Kidney (tissue), 22 donors: ENCODE measurements at places on chromosomes 6 and 20. TPM values are rescaled to one million over a fixed set of nuclear protein-coding genes. Genes with fewer than 3 reads are reported as not detected.

The EPB41L1 gene
- 230 TPM for total RNA-seq

GRCh38 chr6:112802144-112802543 lies 455.0 kb downstream of the RFPL4B start:
- DNase-seq: peak; percentile 29

The TMEM244 gene
- not detected for total RNA-seq

DNA sequence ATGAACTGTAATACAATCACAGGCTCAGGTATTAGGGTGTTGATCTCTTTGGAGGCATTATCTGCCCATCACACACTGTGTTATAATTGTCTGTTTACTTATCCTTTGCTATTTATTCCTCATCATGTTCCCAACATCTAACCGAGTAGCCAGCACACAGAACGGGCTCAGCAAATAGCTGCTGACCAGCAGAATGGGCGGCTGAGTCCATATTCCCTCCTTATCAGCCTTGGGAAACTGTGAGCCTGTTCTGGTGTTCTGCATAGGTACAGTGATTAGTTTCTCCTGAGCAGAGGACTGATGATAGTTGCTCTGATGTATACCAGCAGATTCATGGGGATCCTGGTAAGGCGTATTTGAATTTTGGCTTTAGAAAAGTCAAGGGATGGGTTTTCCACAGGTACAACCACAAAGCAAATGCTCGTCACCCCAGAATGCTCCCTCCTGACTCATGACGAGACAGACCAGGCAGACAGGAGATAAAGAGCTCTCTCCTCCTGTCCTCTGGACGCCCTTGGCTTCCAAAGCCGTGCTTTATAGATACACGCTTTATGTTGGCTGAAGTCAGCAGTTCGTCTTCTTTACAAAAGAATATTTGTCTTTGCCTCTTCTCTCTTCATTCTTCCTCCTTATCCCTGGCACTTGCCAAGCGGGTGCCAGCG lies 166.7 kb downstream of the TTLL2 start:
- DNase-seq: no peak

DNA sequence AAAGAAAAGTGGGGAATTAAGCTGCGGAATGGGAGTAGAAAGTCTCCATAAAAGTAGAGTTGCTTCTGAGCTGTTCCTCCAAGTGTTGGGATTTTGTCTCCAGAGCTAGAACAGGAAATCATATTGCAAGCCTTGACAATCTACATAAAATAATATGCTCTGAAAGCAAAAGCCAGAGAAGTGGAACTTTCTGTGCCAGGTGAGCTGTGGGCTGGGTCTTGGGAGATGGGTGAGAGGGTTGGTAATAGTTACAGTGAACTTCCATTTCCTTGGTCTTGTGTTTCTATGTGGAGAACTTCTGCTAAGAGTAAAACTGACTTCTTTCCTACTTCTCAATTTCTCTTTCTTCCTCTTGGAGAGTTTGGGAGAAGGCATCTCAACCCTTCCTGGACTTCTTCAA lies 6.3 kb upstream of the HMGN4 start:
- DNase-seq: no peak

The MOCS1 gene
- total RNA-seq: 25.9 TPM

- DNase-seq: no peak
Observed at GRCh38 chr6:85362652-85363310, 87.1 kb upstream of the NT5E start.

DNA sequence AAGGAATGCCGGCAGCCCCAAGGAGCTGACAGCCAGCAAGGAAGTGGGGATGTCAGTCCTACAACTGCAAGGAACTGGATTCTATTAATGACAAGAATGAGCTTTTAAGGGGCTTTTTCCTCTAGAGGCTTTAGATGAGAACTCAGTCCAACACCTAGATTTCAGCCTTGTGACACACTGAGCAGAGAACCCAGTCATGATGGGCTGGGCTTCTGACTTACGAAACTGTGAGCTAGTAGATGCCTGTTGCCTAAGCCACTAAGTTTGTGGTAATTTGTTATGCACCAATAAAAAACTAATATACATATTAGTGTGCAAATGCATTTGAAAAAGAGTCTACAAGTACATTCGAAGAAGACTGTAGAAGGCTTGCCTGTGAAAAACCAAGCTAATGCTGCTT lies 263.3 kb downstream of the SOX4 start:
- no peak for DNase-seq

The PMEPA1 gene
- 30.4 TPM for total RNA-seq

The RSPO3 gene
- 8.9 TPM for total RNA-seq

DNA sequence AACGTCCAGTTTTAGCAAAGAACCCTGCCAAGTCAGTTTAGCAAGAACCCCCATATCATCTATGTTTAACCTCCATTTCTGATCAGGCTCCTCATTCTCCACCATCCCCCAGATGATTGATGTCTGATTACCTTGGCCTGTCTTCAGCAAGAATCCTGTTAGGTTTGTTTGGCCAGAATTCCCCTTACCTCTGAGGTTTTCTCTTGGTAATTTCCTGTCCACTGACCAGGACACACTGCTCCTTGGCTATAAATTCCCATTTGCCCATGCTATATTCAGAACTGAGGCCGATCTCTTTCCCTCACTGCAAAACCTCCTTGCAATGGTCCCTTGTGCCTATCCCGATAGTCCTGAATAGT lies 27.0 kb downstream of the ZNF311 start:
- no peak for DNase-seq

DNA sequence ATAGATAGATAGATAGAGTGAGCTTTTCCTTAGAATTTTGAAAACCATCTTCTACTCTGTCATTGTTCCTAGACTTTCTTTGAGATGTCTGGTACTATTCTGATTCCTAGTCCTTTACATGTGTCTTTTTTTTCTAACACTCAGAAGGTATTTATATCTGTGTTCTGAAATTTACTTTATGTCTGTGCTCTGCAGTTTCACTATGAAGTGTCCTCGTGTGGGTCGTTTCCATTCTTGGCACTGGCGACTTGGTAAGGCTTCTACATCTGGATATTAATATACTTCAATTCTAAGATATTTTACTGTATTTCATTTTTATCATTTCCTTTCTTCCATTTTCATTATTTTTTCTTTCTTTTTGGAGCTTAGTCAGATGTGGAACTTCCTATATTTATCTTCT lies 87.0 kb downstream of the FHL5 start:
- DNase-seq: no peak

The SLC17A4 gene
- total RNA-seq: 1.8 TPM

- no peak for DNase-seq
Observed at GRCh38 chr6:46246081-46246480, 75.3 kb upstream of the ENPP5 start.

GRCh38 chr6:49001856-49002541 lies 461.1 kb downstream of the MMUT start:
- no peak for DNase-seq

The SLC22A3 gene
- 6.4 TPM for total RNA-seq

GRCh38 chr20:45817376-45818194 lies 5.1 kb downstream of the UBE2C start:
- peak; percentile 9 for DNase-seq

DNA sequence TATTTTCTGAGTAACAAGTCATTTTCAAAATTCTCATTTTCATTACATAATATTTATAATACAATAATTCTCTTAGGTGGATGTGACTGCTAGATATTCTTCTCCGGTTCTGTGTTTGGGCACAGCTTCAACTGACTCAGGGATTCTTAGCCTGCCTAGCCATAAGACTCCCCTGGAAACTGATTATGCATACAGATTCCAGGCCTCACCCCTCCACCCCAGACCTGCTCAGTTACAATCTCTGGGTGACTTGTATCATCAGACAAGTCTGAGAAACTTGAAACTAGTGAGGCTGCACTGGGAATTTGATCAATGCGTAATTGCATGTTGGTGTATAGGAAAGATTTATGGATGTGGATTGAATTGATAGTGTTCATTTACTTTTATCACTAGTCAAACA lies 25.4 kb downstream of the FLRT3 start:
- DNase-seq: no peak

- DNase-seq: no peak
Observed at GRCh38 chr20:43438578-43439316, 18.9 kb upstream of the SRSF6 start.

The GSTA3 gene
- not detected for total RNA-seq

The LPIN3 gene
- total RNA-seq: 31.6 TPM

The RWDD2A gene
- 4.0 TPM for total RNA-seq

DNA sequence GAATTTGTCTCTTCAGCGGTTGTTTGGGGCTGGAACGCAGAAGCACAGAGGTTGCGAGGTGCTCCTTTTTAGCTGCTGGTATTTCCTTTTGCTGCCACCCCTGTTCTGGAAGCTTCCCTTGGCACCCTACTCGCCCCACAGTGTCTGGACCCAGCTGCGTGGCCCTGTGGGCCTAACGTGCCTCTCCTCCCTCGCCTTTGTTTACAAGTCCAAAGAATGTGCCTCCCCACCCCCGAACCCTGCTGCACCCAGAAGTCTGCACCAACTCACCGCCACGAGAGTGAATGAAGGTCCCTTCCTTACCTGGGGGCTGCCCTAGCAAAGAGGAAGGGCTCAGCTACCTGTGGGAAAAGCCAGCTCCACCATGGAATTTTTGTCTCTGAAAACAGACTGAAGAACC lies 139.7 kb upstream of the RPS6KA2 start:
- no peak for DNase-seq

- no peak for DNase-seq
Observed at GRCh38 chr20:16785226-16785625, 37.1 kb downstream of the OTOR start.

- no peak for DNase-seq
Observed at GRCh38 chr6:3139090-3139903, 18.0 kb downstream of the TUBB2A start.

- DNase-seq: peak; percentile 86
Observed at GRCh38 chr6:169723200-169723909, 945 bp downstream of the PHF10 start.

DNA sequence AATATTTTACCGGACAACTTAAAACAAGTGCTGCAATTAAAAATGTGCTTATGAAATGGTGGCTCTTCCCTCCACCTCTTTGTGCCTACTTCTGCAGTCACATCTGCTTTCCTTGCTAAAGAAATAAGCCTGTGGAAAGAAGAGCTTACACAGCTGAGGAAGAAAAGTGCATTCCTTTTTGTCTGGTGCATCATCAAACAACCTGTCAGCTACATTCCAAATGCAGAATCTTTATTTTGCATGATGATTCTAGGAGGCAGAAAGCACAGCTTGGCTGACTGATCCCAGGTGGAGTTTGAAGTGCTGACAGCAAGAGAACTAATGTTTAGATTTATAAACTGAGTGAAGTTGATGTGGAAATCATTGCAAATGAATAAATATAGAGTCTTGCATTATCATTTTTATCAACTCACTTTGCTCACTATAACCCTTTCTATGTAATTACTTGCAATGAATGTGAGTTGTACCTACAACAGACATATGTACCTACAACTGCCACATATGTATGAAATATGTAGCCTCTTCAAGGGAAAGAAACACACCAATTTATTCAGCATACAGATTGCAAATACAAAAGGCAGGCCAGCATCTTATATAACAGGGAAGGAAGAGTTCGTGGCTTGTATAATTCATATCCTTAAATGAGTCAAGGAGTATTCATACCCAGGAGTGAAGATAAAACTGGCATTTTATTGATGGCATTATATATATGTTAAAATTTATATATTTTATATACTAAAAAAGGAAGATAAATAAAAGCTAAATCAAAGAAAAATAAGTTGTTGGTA lies 223.4 kb upstream of the MCHR2 start:
- no peak for DNase-seq

DNA sequence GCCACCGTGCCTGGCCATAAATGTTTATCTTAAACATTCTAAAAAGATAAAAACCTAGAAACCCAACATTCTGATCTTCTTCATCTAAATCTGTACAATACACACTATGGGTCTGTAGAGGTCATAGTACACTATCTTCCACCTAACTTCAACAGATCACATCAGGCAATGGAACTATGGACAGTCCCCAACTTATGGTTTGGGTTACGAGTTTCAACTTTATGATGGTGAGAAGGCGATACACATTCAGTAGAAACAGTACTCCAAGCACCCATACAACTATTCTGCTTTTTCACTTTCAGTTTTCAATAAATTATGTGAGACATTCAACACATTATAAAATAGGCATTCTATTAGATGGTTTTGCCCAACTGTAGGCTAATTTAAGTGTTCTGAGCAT lies 23.1 kb downstream of the FKBP5 start:
- DNase-seq: no peak

DNA sequence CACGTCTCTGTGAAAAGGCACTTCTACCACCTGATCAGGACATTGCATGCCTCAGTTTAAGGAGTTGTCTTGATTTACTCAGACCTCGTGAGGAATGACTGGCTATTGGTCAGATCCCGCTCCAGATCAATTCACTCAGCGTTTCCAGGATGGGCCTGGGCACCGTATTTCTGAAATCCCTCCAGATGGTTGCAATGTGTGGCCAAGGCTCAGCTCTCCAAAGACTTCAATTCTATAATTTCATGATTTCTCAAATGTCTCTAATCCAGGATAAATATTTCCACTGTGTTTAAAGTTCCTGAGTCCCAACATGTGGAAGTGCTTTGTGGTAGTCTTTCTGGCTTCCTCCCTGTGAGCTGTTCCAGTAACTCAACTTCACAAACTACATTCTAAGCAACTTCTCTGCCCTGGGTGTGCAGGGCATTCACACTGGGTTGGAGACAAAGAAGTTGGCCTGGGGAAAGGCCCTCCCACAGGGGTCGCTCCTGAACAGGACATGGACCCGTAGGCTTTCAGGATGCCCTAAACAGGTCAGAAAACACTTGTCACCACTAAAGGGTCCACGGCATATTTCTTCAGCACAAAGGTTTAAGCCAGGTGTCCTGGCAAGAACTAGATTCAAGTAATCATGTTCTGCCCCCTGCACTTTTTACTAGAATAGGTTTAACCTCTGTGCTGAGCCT lies 212.1 kb downstream of the WDR27 start:
- no peak for DNase-seq

DNA sequence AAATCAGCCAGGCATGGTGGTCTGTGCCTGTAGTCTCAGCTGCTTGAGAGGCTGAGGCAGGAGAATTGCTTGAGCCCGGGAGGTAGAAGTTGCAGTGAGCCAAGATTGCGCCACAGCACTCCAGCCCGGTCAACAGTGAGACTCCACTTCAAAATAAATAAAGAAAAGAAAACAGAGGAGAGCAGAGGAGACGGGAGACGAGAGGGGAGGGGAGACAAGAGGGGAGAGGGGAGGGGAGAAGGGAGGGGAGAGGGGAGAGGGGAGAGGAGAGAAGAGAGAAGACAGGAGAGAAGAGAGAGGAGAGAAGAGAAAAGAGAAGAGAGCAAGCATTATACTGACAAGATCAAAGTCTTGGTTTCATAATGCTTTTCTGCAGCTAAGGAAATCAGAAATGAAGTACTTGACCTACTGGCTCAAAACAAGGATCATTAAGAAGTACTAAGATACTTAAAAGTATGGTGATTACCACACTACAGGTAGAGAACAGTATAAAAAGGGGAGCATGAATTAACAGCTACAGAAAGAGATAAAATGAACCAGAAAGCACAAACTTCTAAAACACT lies 30.5 kb downstream of the FAM8A1 start:
- no peak for DNase-seq

The NEURL2 gene
- total RNA-seq: 27.5 TPM

The MOG gene
- total RNA-seq: not detected

The KHDC3L gene
- total RNA-seq: not detected

The BPIFB4 gene
- total RNA-seq: not detected

The DAAM2 gene
- total RNA-seq: 19.8 TPM

- peak; percentile 53 for DNase-seq
Observed at GRCh38 chr20:47847884-47848485, 62.7 kb upstream of the SULF2 start.

The OPRM1 gene
- not detected for total RNA-seq

- DNase-seq: peak; percentile 42
Observed at GRCh38 chr20:34876406-34877282, at the start of gene ACSS2. ACSS2 (plus strand) TSS chr20:34876612; CDS start chr20:34876646, 34 bp downstream.

The COL9A3 gene
- total RNA-seq: 4.3 TPM

The PTGIS gene
- 24.1 TPM for total RNA-seq
